ENCODE measurements at places on chromosomes 7 and 10.

DNA sequence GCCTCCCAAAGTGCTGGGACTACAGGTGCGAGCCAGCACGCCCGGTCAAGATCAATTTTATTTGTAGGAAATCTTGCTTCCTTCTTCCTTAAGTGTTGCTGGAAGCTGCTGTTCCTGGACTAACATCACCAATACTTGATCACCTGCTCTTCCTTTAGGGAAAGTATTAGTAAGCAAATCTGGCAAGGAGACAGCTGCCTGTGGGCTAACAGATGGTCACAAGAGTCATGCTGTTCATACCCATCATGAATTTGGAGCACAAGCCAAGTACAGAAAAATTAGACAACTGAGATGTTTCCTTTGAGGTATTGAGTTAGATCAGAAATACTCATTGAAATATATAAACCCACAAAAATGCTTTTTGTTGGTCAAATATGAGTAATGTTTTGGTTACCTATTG lies 27.9 kb downstream of the BAIAP2L1 start:
- peak; percentile 41 for DNase-seq

DNA sequence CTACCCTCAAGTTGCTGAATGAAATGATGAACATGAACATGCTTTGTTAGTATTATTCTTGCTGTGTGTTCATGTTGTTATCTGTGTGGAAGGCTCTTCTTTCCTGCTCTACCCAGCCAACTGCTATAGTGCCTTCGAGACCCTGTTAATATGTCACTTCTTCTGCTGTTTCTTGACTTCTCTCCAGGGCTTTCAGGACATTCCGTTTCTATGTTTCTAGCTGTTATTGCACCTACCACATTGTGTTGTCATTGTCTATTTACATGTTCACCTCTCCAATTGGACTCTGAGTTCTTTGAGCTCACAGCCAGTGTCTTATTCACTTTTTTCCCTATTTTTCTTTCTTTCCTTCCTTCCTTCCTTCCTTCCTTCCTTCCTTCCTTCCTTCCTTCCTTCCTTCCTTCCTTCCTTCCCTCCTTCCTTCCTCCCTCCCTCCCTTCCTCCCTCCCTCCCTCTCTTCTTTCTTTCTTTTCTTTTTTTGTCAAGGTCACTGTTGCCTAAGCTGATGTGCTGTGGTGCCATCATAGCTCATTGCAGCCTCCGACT lies 40.4 kb downstream of the BAMBI start:
- DNase-seq: no peak

DNA sequence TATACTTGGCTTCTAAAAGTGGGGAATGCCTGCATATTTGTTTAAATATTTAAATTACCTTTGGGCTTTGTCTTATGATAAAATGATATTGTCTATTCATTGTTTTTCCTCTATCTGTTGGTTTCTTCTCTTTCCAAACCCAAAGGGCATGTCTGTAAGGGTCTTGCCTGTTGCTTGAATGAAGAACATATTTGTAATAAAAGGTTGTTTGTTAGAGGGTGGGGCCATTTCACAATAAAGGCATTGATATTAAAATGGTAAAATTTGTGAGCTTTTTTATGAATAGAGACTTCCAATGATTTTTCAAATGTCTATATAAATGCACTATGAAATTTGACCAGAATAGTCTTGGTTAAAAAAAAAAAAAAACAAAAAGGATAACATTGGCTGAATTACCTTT lies 105.2 kb downstream of the DKK1 start:
- no peak for DNase-seq

GRCh38 chr10:77289790-77290189 lies 347.8 kb downstream of the KCNMA1 start:
- no peak for DNase-seq

DNA sequence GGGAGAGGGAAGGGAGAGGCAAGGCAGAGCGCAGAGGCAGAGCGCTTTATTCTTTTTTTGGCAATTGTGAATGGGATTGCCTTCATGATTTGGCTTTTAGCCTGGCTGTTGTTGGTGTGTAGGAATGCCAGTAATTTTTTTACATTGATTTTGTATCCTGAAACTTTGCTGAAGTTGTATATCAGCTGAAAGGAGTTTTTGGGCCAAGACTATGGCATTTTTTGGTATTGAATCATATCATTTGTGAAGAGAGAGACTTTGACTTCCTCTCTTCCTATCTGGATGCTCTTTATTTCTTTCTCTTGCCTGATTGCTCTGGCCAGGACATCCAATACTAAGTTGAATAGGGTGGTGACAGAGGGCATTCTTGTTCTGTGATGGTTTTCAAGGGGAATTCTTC lies 291.3 kb downstream of the REEP3 start:
- no peak for DNase-seq

GRCh38 chr7:106823631-106824030 lies 41.5 kb upstream of the PIK3CG start:
- DNase-seq: peak; percentile 45

DNA sequence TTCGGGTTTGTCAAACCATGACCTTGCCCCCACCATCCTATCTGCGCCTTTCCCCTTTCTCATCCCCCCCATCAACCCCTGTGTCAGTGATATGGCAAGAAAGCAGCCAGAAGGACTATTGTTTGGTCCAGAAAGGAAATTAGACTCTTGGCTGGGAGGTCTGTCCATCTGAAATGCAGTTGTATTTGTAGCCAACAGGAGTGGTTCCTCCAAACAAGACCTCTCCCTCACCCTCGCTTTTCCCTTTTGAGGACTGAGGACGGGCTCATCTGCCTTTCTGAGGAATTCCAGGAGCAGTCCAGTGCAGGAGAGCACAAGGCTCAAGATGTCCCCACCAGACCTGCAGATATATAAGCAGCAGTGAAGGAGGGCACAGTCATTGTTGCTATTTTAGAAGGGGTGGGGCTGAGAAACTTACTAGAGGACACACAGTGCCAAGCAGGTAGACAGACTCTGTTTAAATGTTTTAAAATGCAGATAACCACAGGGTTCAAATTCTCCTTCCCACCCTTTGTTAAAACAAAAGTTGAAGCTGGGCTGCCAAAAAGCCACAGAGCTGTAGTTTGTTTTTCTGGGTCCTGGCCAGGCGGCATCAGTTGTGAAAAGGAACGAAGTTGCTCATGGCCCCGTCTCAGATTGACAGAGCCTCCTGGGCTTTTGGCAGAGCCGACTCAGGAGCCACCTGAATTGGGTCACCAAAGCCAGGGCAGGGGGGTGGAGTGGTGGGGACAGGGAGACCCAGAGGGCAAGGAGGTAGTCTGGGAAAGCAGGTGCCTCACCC lies 37.3 kb downstream of the CYP17A1 start:
- DNase-seq: no peak

DNA sequence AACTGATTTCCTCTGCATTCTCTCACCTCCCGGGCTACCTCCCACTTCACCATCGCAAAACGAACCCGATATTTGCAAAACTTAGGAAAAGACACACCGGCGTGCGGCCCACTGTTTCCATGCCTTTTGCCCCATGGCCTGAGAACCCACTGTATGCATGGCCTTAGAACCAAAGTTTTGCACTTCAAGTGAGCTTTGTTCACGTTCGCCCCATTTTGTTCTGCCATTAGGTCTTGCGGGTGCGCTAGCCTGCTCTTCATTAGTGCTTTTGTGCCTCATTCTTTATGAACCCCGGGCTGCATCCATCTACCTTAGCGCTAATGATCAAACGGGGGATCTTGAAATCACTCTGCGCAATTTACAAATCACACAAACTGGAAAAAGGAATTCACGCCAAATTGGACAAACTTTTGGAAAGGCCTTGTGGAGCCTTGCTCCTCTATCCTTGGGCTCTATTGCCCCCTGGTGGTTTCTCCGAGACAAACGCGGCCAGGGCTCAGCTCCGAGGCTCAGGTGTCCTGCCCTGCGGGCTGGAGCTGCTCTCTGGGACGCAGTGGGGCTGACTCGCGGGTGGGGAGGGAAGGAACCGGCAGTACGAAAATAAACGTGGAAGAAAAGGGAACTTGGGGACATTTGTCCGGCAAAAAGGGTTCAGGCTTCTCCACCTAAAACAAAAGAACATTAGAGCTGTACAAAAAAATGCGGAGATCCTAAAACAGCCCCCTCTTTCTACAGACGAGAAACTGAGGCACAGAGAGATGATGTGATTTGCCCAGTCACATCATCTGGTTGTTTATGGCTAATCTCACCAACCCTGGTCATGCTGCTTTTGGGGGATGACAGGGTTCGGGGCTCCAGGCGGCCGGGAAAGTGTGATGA lies 300.4 kb upstream of the NFE2L3 start:
- peak; percentile 79 for DNase-seq

DNA sequence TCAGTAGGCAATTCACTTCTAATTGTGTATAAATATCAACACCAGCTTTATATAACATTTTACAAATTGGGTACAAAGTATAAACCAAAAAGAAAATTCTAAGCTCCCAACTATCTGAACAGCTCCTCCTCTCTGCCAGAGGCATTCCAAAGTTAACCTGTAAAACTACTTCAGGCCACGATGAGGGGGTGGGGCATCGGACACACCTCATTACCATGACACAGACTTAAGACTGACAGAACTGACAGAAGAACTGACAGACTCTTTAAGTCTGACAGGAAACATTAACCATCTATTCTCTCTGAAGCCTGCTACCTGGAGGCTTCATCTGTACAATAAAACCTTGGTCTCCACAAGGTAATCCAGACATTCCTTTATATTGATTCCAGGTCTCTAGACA lies 12.3 kb downstream of the ESYT2 start:
- peak; percentile 37 for DNase-seq

- no peak for DNase-seq
Observed at GRCh38 chr7:68146983-68147382, 1150.3 kb downstream of the TYW1 start.

DNA sequence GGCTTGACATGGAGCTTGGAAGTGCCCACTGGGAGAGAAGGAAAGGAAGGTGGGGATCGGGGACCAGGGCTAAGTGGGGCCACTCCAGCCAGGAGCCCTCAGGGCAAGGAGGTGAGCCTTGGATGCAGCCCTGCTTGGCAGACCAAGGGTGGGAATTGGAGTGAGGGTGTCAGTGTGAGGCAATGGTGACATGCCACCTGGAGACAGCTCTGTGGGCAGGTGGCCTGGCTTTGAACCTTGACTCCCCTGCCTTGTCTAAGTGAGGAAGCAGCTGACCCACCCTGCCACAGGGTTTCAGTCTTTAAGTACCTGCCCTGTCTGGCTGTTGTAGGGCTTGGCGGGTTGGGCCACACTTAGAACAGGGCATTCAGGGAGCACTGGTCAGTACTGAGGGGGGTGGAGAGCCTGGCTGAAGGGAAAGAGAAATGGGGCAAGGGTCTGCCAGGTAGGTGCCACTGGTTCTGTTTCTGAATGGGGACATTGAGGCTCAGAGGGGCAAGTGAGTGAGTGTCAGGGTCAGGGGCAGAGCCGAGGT lies 4.8 kb downstream of the RAMP3 start:
- DNase-seq: no peak

GRCh38 chr7:67753891-67754290 lies 757.3 kb downstream of the TYW1 start:
- DNase-seq: no peak

- no peak for DNase-seq
Observed at GRCh38 chr7:65910237-65910636, 37.4 kb downstream of the VKORC1L1 start.

DNA sequence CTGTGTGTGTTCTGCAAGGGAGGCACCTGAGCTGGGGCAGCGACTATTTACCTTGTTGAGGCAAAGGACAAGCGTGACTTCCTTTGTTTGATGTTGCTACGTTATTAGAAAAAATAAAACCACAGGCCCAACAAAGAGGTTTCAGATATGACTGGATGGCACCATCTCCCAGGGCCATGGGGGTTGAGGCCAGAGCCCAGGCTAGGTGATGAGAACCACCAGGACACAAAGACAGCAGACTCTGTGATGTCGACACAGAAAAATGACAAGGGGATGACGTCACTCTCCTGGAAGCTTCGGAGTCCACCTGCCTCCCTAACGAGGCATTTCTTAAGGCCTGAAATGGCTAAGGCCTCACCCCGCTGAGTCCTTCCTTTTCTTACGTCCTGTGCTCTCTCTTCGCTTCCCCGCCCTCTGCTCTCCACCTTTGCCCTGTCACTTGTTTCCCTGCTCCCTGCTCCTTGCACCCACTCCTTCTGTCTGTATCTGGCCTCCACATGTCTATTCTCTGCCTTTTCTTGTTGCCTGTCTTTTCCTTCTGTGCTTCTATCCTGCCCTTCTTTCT lies 83.0 kb upstream of the ADRB1 start:
- peak; percentile 34 for DNase-seq
